ENCODE measurements at places on chromosomes 1 and 21. TPM values are rescaled to one million over a fixed set of nuclear protein-coding genes. Genes with fewer than 3 reads are reported as not detected.

GRCh38 chr1:18142471-18142870 lies 34.9 kb downstream of the IGSF21 start:
- no peak for DNase-seq

DNA sequence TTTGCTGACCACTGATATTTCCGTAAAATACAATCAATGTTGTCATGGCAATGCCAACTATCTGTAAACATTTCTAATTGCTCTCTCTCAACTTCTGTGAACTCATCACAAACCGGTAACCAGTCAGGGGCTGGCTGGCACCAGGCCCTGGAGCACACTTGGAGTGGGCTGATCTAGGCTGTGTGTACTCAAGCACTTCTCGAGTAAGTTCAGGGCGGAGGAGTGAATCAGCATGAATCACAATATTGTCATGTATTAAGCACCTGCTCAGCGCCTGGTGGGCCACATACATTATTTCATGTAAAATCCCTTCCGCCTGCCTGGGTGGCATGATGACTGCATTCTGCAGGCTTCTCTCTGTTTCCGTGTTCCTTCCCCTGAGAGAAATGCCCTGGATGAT lies 212.4 kb downstream of the FOXD2 start:
- DNase-seq = peak; percentile 91

DNA sequence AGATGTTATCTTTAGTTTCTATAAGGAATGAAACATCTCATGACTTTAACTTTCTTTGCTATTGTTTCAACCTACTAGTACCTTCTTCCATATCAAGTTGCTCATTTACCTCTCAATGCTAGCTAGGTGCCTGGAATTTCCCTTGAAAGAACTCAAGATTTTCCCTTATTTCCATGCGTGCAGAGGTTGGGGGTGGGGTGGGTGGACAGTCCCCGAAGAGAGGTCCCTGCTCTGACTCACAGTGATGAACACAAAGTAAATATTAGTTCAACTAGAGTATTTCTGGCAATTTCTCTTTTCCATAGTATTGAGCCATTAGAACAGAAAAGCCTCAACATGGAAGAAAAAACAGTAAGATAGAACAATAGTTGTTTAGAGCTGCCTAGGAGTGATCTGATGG lies 239.0 kb upstream of the ZP4 start:
- no peak for DNase-seq

OLIG2 gene
- total RNA-seq = not detected

- DNase-seq = peak; percentile 55
Measured at GRCh38 chr1:93446837-93447451, 974 bp upstream of the FNBP1L start.

- DNase-seq = peak; percentile 50
Measured at GRCh38 chr1:165073185-165074007, 283.1 kb downstream of the LMX1A start.

- DNase-seq = no peak
Measured at GRCh38 chr1:245070836-245071615, 83.8 kb upstream of the KIF26B start.

DNA sequence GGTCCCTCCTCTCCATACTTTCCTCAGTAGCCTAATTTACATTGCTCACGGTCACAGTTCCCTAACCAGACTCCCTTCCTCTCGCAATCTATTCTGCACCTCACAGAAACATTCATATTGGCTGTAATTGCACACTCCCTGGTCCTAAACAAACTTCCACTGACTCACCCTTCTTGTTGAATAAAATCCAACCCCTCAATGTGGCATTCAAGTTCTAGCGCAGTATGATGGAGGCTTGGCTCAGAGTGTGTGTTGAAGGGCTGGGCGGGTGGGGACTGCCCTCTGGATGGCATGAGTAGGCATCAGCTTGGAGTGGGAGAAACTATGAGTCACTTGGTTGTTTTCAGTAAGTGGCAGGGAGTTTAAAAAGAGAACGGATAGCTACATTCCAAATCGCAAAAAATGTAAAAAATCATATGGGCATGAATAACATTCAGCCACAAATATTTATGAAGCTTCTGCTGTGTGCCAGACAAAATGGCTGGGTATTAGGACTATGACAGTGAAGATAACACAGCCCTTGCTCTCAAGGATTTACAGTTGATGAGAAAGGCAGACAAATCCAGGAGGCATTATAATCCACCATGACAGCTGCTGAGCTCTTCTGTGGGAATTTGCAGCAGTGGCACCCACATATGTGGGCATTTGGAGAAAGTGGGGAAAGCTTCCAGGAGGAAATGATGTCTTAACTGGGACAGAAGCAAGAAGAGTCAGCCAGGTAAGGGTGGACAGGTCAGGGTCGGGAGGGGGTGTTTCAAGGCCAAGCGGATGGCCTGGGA lies 42.2 kb upstream of the LYST start:
- DNase-seq = peak; percentile 96

DNA sequence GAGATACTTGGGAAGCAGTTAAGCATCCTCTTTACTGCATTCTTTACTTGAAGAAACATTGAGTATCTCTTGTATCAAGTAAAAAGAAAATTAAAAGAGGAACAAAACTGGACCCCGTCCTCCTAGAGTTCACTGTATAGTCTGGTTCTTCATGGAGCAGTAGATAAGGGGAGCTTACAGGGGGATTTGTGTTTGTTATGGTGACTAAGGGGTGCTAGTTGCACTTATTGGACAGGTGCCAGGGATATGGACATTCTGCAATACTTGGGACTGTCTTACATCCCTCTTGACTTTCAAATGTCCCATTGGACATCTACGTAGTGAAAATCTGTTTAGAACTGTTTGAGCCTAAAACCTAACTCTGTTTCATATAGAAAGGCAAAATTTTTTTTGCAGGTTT lies 67.2 kb downstream of the ALG14 start:
- no peak for DNase-seq

- no peak for DNase-seq
Measured at GRCh38 chr1:30786264-30786991, 28.9 kb upstream of the LAPTM5 start.

- no peak for DNase-seq
Measured at GRCh38 chr1:239630767-239631166, 244.4 kb downstream of the CHRM3 start.

DNA sequence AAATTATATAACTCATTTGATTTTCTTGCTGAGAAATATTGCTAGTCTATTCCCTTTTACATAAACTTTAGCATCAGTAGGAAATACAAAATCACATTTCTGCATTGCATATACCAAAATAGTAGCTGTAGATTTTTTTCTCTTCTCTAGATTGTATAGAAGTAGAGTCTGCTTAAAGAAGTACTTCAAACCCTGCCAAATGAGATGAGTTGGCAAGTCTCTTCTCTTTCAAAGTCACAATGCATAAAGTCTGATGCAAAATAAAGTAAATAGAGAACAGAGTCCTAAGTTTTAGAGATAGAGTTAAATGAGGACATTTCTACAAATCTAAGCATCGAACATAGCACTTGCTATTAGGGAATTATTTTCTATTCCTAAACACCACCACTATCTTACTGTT lies 6.4 kb downstream of the PLPPR4 start:
- DNase-seq = no peak

OR2T35 gene
- total RNA-seq = not detected

GRCh38 chr1:30310966-30311742 lies 412.2 kb downstream of the MATN1 start:
- DNase-seq = no peak

DNA sequence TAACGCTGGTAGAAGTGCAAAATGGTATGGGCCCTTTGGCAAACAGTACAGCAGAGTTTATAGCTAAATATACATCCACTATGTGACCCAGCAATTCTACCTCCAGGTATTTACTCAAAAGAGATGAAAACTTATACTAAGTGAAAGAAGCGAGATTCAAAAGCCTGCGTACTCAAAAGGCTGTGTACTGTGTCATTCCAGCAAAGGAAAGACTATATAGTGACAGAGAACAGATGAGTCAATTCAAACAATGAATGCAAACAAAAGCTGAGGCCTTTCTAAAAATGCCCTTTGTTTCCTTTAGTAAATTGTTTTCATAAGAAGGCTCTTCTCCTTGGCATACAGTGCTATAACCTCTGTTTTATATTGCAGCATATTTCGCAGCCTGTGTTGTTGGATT lies 268.8 kb upstream of the CSF3R start:
- no peak for DNase-seq

DNA sequence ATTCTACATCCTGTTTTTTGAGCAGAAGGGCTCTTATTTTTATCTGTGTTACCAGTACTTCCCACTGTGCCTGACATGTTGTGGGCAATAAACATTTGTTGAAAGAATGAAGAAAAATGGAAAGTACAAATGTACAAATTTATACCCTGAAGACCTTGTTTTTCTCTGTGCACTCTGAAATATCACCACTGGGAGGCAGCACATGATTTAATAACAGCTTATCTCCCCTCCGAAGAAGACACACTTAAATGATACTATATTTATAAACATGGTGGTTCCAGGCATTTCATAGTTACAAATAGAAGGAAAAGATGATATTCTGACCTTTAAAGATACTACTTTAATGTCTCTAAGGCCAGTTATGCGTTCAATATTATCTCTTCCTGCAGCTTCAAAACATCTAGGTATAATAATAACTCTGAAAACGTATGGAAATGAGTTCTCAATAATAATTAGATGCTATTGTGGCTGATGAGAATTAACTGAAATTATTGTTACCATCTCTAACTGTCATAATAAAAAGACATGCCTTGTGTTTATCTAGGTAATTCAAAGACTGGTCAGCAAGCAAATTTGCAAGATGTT lies 12.8 kb downstream of the DYNLT5 start:
- DNase-seq = peak; percentile 55

TCHHL1 gene
- total RNA-seq = not detected

- DNase-seq = no peak
Measured at GRCh38 chr21:27079636-27080240, 112.8 kb upstream of the ADAMTS5 start.

STXBP3 gene
- 55.4 TPM for total RNA-seq

All from M059J (cell line).